HT1080 (cell line): ENCODE measurements at places on chromosomes 2 and 18. TPM values are rescaled to one million over a fixed set of nuclear protein-coding genes. Genes with fewer than 3 reads are reported as not detected.

The POMC gene
- not detected in 2 replicates for total RNA-seq

GRCh38 chr2:37243435-37243834 is 12.0 kb downstream of the NDUFAF7 start:
- no peak for DNase-seq

DNA sequence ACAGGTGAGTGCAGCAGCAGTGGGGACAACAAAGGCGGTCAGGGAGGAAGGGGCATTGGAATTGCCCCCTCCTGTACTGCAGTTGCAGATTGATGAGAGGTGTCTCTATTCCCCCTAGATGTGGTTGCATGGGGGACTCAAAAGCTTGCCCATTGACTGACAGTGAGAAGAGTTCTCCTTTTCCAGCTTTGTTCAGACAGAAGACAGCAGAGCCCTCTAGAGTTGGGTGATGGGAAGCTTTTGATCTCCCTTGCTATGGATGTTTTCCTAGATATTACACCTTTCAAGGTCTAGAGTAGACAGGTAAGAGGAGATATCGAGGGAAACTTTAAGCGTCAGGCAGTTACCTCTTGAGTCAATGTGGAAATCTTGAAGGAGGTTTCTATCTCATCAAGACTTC is 2.9 kb downstream of the PROKR1 start:
- no peak for DNase-seq

DNA sequence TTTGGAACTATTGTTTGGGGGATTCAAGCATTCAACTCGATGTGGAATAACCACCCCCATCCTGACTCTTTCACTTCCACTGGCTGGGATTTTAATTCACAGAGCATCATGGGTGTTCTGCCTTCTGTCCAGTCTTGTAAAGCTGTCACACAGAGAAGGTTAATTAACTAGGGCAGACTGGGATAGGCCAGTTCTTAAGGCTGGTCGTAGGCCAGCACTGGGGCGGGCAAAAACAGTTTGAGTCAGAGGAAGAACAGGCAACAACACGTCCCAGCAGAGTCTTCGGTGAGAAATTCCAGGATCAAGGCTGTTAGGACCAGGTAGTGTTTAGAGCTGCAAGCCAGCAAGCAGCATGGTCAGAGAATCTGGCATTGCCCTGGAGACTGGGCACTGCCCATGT is 4.0 kb upstream of the RNF152 start:
- peak; percentile 55 for DNase-seq

DNA sequence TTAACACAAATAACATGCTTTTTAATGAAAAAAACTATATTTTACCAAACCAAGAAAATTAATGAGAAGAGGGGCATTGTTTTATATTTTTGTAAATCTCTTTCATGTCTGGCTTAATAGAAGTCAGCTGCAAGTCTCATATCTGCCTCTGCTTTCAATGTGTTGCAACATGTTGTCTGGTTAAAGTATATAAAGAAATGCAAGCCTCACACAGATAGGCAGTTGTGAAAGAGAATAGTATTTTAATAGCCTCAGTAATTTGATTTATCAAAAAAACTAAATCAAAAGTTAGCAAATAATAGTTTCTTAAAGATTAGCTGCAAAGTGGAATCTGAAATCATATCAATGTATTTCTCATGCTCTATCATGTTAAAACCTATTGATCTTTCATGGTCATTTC is 52.9 kb upstream of the NCOA1 start:
- no peak for DNase-seq

The TNS1 gene
- 9.6 and 10.5 TPM in 2 replicates for total RNA-seq
